ENCODE measurements at places on chromosomes 16 and 17.

- DNase-seq, result no peak
Measured at GRCh38 chr17:65022751-65023700, 33.5 kb downstream of the GNA13 start.

DNA sequence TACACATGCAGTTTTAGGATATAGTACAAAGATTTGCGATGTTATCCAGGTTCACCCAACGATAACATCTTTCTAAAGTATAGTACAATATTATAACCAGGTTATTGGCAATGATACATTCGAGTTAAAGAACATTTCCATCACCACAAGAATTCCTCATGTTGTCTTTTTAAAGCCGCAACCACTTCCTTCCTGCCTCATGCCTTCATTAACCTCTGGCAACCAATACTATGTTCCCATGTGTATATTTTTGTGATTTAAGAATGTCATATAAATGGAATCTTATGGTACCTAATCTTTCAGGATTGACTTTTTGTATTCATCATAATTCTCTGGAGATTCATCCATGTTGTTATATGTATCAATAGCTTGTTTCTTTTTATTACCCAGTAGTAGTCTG lies 1183.2 kb downstream of the CDH11 start:
- no peak for DNase-seq

GRCh38 chr16:54928016-54928356 lies 2.7 kb upstream of the IRX5 start:
- DNase-seq, result no peak

GRCh38 chr17:59572301-59572924 lies 7.0 kb downstream of the DHX40 start:
- no peak for DNase-seq
